ENCODE measurements at places on chromosomes 11 and 22. TPM values are rescaled to one million over a fixed set of nuclear protein-coding genes. Genes with fewer than 3 reads are reported as not detected.

ACR gene
- not detected for total RNA-seq

KLHDC7B gene
- total RNA-seq: not detected

CCDC116 gene
- total RNA-seq: not detected

PRODH gene
- 27.6 TPM for total RNA-seq

MRGPRE gene
- total RNA-seq: not detected

OR51B5 gene
- not detected for total RNA-seq

BDNF gene
- 5.4 TPM for total RNA-seq

OVCH2 gene
- total RNA-seq: 0.78 TPM

PRR5 gene
- total RNA-seq: 16.5 TPM

LGALS1 gene
- total RNA-seq: 14.9 TPM

All from H1 (cell line).